ENCODE measurements at places on chromosomes 2 and 18. TPM values are rescaled to one million over a fixed set of nuclear protein-coding genes. Genes with fewer than 3 reads are reported as not detected.

Gene CYP27C1
- under 0.01 TPM for total RNA-seq

Gene UGT1A8
- not detected for total RNA-seq

Gene CRYGC
- not detected for total RNA-seq

Gene RNF152
- 41.8 TPM for total RNA-seq
